ENCODE measurements at places on chromosomes 2 and 18.

- no peak for DNase-seq
Measured at GRCh38 chr18:23284629-23285028, 149.3 kb downstream of the CABLES1 start.

DNA sequence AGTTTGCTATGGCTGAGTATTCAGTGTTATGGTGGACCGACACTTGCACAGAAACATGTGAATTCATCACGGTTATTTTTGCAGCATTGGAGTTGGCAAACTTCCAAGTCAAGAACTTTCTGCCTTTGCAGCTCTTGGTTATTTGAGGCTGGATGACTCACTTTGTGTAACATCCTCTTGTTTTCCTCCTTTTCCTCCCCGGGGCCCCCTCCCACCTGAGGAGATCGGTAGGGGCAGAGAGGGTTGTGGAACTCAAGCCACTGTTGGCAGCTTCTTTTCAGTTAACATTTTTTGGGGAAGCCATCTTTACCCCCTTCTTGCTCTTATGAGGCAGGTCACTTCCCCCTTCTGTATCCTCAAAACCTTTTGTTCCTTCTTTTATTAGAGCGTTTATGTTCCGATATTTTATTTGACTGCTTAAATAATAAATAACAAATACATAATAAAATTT is 48.6 kb downstream of the DDX1 start:
- DNase-seq, result no peak

DNA sequence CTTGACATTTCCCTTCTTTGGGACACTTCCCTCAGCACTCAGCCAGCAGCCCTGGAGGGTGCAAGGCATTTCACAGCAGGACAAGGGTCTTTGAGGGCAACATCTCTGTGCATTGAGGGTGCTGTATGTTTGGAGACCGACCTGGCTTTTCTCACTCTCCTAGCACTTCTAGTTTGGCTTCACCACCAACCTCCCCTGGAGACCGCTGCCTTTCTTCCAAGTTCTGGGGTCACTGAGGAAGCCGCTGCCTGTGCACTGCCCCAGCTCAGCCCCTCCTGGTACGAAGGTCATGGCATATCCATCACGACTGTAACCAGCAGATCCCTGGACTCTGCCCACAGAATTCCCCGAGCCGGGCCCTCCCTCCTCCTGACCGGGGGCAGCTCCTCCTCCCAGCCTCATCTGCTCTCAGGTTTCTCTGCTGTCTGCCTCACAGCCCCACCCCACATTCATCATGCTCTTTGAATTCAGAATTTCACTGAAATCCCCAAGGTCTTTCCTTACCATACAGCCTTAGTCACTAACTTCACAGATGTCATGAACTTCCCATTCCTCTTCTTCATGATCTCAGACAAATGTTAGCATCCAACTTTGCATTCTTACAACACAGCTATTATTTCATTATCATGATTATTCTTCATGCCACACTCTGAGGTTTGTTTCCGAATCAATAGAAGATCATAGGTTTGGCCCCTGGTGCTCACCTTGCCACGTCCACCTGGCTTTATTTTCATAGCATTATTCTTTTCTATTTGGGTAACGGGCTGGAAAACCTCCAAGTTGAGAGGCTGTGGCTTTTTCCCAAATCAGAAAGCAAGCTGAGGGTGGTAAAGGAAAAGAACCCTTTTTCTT is 113.0 kb upstream of the COPS8 start:
- no peak for DNase-seq

DNA sequence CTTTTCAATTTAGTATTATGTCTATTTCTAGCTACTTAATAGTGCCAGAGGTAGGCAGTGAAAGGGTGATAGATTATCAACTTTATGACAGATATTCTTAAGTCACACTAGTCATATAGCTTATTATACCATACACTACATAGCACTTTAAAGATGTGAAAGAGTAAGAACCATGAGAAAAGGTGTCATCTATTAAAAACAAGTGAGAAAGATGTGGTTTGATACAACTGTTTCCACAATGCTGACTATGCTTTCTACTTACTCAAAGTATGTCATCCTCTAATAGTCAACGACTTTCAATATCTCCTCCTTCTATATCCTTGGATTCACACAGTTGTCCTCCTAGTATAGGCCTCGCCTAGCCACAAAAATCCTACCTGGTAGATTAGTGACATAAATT is 132.9 kb upstream of the WDSUB1 start:
- no peak for DNase-seq
